ENCODE measurements at places on chromosomes 6 and 20. TPM values are rescaled to one million over a fixed set of nuclear protein-coding genes. Genes with fewer than 3 reads are reported as not detected.

GRCh38 chr20:45833030-45833882 lies at the start of gene SNX21:
Gene SNX21, plus strand, starts transcription at chr20:45833799. Its CDS starts 121 bp downstream, at chr20:45833920.
- DNase-seq: peak; percentile 80

DNA sequence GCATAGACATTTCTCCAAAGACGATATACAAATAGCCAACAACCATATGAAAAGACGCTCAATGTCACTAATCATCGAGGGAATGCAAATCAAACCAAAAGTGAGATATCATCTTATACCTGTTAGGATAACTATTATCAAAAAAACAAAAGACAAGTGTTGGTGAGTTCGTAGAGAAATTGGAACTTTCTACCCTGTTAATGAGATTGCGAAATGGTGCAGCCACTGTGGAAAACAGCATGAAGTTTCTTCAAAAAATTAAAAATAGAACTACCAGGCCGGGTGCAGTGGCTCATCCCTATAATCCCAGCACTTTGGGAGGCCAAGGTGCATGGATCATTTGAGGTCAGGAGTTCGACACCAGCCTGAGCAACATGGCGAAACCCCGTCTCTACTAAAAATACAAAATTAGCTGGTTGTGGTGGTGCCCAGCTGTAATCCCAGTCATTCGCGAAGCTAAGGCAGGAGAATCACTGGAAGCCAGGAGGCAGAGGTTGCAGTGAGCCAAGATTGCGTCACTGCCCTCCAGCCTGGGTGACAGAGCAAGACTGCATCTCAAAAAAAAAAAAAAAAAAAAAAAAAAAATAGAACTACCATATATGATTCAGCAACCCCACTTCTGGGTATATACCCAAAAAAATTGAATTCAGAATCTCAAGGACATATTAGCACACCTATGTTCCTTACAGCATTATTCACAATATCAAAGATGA lies 170.0 kb upstream of the ZNF184 start:
- no peak for DNase-seq

The SLC22A16 gene
- total RNA-seq: not detected

DNA sequence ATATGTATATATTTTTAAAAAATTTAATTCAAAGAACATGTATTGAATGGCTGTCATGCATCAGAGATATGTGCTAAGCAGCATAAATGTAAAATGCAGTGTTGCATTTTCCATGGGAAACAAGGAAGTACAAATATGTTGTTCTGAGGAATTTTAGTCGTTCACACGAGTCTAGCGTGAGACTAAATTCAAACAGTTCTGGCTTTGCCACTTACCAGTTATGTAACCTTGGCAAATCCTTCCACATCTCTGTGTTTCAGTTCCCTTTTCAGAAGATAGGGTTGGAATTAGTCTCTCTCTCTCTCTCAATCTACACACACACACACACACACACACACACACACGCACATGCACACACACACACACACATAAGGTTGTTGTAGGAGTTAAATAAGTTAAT lies 305.4 kb downstream of the UTRN start:
- no peak for DNase-seq

The POLR1H gene
- 19.5 TPM for total RNA-seq

The NDUFAF4 gene
- 25.9 TPM for total RNA-seq

The SSTR4 gene
- not detected for total RNA-seq

- DNase-seq: no peak
Measured at GRCh38 chr6:134667111-134667510, 282.8 kb downstream of the ALDH8A1 start.

The ACSS2 gene
- 98.1 TPM for total RNA-seq

DNA sequence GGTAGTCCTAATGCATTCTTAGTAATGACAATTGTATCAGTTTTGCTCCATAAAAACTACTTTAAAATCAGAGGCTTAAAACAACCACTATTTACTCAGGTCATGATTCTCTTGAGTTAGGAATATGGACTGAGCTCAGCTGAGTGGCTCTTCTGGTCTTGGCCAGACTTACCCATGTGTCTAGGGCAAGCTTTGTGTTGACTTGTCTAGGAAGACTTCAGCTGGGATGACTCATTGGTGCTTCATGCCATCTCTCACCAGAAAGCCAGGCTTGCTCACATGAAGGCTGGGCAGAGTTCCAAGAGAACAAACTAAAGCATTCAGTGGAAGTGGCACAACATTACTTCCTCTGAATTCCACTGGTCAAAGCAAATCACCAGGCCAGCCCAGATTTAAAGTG lies 155.3 kb downstream of the DHX35 start:
- DNase-seq: no peak

The POLR3F gene
- total RNA-seq: 6.2 TPM

The CCN2 gene
- 315 TPM for total RNA-seq

DNA sequence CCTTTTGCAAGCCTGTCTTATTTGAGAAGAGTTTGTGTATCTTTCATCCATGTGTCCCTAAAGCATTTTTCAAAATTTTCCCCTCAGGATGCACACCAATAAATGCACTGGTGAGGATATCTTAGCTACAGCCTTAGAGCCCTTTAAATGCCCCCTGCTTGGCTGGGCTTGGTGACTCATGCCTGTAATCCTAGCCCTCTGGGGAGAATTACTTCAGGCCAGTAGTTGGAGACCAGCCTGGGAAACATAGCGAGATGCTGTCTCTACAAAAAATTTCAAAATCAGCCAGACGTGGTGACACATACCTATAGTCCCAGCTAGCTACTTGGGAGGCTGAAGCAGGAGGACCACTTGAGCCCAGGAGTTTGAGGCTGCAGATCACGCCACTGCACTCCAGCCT lies 33.8 kb upstream of the PLCB4 start:
- DNase-seq: no peak

GRCh38 chr6:46271107-46271506 lies 100.3 kb upstream of the ENPP5 start:
- no peak for DNase-seq

The OTOR gene
- not detected for total RNA-seq

The GFRAL gene
- total RNA-seq: not detected

The SLC17A4 gene
- total RNA-seq: 62.7 TPM

The MUCL3 gene
- 93.5 TPM for total RNA-seq

- no peak for DNase-seq
Measured at GRCh38 chr6:112833581-112834131, 486.5 kb downstream of the RFPL4B start.

DNA sequence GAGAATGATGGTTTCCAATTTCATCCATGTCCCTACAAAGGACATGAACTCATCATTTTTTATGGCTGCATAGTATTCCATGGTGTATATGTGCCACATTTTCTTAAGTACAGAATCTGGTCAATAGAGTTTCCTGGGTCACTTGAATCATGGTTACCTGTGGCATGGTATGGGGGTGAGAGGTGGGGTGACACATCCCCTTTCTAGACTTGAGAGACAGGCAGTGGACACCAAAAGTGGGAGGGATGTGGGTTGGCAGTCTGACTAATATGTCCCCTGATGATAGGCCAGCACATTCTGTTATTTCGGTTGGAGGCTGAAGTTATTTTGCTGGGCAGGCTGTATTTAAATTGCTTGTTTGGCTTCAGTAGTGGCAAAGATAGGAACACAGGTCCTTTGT lies 78.1 kb downstream of the UST start:
- no peak for DNase-seq

DNA sequence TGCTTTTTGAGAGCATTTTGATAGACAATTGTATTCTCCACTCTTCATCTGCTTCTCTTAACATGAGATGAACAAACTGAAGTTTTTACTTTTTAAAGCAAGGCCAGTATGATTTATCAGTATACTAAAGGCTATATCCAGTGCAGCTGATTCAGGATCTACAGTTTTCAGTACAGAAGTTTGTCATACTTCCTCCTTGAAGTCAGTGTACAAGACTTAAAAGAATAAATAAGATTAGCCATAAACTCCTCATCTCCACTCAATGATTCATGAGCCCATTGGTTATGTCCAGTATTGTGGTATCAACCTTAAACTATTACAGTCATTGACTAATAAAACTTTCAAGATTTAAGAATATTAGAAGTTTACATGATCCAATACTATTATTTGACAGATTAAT lies 374.8 kb upstream of the EPHA7 start:
- no peak for DNase-seq

The GPLD1 gene
- 2.3 TPM for total RNA-seq

- no peak for DNase-seq
Measured at GRCh38 chr6:23370051-23370450, 756.0 kb upstream of the NRSN1 start.

The PNLDC1 gene
- 0.23 TPM for total RNA-seq

The NKX2-4 gene
- not detected for total RNA-seq
